ENCODE measurements at places on chromosomes 5 and 9.

GRCh38 chr5:68424799-68425537, 209.4 kb downstream of the PIK3R1 start:
- DNase-seq, result peak; percentile 73

- no peak for DNase-seq
These were observed 91.9 kb downstream of the JAKMIP2 start for GRCh38 chr5:147690595-147690994.

- DNase-seq, result peak; percentile 9
These were observed 715 bp downstream of the RC3H2 start for GRCh38 chr9:122904466-122904822.

- no peak for DNase-seq
These were observed 2.5 kb downstream of the IL11RA start for GRCh38 chr9:34654323-34655051.

- no peak for DNase-seq
These were observed 13.7 kb upstream of the CARTPT start for GRCh38 chr5:71705421-71705820.

- no peak for DNase-seq
These were observed 671.9 kb downstream of the NR2F1-AS1 start for GRCh38 chr5:92908952-92909601.

DNA sequence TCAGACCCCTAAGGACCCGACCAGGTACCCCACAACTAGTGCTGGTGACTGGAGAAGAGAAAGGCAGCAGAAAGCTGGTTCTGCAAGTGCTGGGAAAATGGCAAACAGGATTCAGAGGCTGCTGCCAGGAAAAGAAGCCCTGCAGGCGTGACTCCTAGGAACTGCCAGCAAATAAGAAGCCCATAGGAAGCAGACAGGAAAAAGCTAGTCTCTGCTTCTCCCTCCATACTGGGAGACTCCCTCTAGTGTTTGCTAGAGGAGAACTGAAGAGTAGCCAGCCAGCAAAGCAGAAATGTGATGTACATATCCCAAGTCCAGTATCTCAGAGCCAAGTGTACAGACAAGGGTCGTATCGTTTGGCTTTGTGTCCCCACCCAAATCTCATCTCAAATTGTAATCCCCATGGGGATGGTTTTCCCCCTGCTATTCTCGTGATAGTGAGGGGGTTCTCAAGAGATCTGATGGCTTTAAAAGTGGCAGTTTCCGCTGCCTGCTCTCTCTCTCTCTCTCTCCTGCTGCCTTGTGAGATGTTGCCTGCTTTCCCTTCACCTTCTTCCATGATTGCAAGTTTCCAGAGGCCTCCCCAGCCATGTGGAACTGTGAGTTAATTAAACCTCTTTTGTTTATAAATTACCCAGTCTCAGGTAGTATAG, 38.1 kb upstream of the TUSC1 start:
- DNase-seq, result no peak

DNA sequence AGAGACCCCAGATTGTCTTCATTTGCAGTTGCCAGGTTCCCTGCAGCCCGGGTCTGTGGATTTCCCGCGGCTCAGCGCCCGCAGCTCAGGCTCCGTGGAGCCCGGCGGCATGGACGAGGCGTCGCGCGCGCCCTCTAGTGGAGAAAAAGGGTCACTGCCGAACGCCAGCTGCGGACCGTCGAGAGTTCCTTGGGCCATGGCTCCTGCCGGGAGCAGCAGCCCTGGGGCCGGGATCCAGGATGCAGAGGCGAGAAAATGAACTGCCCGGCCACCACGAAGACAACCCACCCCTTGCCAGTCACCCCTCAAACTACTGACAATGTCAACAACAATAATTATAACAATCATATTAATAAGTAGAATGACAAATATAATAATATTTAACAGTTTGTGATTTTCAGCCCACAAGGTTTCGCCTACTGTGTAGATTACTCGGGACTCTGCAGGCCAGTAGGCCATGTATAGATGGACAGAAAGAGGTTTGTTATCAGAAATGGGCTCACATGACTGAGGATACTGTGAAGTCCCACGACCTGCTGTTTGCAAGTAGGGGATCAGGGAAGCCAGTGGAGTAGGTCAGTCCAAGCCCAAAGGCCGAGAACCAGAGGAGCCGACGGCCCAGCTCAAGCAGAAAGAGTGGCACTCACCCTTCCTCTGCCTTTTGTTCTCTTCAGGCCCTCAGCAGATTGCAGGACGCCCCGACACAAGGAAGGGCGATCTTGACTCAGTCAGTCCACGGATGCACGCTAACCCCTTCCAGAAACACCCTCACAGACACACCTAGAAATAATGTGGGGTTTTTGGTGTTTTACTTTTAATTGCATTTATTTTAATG, 43.1 kb downstream of the BOD1 start:
- peak; percentile 40 for DNase-seq

DNA sequence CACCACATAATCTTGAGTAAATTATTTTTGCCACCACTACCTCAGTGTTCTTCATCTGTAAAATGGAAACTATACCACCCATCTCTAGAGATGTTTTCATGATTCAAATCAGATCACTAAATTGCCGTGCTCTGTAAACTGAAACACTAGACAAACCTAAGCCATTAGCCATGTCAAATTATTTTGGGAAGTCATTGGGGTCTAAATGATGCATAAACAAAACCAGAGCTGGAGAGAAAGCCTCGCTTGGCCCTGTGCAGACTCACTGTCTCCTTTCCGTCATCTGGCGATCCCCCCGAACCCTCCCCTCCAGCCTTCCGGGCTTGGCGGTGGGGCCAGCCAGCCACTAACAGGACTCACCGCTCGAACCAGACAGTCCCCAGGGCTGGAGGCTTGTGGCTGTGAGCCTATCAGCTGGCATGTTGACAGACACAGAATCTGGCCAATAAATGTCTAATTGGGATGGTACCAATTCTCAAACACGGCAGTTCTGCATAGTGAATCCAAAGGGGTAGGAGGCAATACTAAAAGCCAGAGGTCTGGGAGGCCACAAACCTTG, 256.5 kb downstream of the SEC61B start:
- DNase-seq, result no peak

DNA sequence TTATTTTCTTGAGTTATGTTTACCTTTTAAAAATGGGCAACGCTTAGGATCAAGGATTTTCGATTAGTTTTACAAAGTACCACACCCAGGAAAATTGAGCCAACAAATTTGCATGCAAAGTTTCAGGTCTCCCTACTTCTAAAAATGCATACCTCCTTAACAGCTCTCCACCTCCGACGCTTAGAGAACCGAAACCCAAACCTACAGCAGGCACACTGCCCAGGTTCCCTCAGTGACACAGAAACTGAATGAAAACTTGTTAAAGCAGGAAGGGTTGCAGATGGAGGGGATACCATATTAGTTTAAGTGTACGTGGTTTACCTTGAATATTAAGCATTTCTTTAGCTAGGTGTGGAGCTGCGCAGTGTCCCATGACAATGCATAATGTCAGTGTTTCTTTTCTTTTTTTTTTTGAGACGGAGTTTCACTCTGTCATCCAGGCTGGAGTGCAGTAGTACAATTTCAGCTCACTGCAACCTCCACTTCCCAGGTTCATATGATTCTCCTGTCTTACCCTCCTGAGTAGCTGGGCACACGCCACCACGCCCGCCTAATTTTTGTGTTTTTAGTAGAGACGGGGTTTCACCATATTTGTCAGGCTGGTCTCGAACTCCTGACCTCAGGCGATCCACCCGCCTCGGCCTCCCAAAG, 1.6 kb upstream of the SUB1 start:
- DNase-seq, result peak; percentile 50

GRCh38 chr9:97470076-97470475, 31.4 kb upstream of the TMOD1 start:
- DNase-seq, result no peak

DNA sequence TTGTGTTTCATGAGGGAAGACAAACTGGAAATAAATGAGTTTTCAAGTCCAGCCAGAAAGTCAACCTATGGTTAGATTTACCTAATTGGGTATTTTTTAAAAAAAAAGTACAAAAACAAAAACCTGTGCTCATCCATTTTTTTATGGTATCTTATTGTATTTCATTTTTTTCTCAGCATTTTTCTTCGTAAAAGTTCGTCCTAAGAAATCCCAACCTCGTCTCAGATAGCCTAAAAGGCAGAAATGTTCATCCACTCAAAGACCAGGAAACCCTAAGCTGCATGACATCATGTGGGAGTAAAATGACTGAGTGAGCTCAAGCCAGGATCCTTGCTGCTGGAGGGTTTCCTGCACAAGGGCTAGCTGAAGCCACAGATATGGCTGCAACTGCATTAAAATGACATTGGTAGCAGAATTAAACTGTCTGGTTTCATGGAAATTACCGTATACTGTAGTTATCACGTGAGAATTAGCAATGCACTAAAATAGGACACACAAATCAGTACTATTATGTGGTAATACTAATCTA, 70.4 kb downstream of the NFIB start:
- DNase-seq, result no peak

- no peak for DNase-seq
These were observed 3.7 kb downstream of the GSN start for GRCh38 chr9:121271368-121272341.

DNA sequence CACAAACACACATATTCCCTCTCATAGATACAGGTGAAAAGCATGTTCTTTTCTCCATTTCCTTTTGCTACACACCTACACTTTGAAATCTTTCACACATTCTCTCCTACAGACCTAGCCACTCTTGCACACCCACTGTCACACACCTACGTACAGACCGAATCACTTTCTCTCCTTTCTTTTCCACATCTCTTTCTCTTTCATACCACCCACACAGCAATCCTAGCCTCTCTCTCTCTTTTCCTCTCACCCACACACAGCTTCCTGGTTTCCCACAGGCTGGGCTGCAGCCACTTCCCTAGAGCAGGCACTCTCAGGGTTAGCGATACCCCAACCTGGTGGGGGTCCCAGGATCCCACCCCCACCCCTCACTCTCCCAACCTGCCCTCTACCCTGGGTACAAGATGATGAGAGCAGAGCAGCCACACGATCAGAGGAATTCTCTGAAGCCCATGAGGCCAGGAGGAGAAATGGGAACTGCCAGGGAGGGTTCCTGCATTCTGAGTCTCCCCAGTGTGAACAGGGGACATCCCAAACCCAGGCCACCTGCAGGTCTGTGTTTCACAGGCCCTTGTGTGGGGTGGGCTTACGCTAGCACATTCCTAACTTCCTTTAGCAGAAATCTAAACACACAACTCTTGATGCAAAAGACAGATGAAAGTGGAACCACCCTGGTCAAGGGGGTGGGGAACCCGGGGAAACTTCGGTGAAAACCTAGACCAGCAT, 17.1 kb upstream of the SYNPO start:
- DNase-seq, result no peak

DNA sequence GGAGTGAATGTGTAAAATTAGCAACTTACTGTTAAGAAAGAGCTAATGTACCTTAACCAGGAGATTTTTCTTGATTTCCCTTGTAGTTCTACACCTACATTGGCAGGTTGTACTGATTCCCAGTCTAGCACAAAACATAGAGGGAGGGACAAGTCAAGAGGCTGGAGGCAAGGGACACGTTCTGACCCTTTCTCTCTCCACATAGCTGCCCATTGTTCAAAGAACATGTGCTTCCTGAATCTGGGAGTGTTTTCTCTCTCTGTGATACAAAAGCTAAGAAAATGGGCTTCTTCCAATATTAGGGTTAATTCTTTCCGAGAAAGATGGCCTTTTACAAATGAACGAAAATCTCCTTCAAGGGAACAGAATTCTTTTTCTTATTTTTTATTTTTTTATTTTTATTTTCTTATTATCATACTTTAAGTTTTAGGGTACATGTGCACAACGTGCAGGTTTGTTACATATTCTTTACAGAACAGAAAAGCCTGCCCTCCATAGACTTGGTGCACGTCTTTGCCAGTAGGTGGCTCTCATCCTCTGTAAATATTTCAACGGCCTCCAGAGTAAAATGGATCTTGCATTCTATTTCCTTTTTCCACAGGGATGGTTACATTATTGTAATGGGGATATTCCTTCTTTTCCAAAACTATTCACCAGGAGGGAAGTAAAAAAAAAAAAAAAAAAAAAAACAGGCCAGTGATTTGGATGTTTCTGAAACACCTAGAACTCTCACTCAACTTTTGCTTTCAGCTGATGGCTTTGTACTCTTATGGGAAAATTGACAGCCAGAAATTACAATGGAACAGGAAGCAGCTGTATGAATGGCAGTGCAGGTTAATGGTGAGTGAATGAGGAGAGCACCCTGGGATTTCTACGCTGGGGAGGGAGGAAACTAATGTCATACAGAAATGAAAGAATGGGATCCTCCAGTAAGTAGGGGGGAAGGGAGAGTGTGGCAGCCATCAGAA, 13.1 kb upstream of the IFNA5 start:
- DNase-seq, result peak; percentile 39

DNA sequence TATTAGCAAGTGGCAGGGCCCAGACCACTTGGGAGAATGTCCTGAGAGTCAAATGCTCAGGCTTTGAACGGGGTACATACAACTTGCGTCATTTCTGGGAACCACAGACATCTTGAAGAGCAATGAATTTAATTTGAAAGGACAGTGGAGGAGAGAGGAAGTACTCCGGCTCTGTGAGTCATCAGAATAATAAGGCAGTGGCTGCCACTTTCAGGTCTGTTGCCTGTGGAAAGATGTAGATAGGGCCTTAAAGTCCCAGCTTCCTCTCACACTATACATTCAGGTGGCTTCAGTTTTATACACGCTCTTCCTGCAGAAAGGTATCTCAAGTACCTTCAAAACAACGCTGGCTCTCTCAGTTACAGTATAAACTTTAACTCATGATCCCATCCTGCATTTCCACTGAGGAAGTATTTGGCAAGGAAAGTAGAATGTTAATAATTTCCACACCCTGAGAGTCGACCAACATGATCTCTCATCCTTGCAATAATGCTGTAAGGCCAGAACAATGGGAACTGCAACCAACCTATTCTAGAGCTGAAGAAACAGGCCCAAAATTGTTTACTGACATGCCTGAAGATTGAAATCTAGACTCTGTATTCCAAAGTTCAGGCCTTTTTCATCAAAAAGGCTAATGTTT, 6.8 kb upstream of the PRUNE2 start:
- DNase-seq, result no peak

DNA sequence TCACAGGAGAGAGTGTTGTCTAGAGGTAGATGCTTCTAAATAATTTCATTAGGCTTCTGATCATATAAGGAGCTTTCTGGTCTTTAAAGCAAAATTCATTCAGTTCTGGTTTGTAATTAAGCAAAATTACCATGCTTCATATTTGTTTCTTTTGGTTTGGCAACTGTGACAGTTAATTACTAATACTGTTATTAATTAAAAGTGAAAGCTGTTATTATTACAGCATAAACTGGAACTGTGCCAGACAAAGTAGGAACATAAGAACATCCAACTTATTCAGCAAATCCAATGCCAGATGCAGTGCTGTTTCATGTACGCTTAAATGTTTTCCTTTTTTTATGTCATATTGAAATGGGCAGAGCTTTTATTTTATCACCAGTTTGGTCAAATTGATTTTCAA, 70.4 kb upstream of the DAB2 start:
- DNase-seq, result no peak

DNA sequence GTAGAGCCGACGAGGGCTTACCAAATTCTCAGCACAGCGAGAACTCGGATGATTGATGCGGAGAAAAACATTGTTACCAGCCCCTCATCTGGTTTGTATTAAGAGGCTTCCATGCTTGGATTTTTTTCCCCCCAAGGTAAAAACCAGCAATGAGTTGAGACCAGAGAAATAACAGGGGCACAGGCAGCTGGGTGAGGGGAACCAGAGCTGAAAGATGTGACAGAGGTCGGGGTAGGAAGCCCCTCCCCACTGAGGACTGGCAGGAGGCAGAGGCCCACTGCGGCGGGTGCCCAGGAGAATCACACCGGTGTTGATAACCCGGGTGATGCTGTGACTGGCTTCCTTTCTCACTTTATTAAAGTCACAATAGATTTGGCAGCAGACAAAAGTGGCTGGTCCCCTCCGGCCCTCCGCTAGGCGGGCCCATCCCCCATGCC, 116.5 kb upstream of the PHYKPL start:
- no peak for DNase-seq

- DNase-seq, result no peak
These were observed 383.4 kb downstream of the MLLT3 start for GRCh38 chr9:20238921-20239320.
